ENCODE measurements at places on chromosomes 5 and 9. TPM values are rescaled to one million over a fixed set of nuclear protein-coding genes. Genes with fewer than 3 reads are reported as not detected.

The SSBP2 gene
- 82.9 TPM for polyA plus RNA-seq

The TGFBR1 gene
- 42.2 TPM for polyA plus RNA-seq

The FRRS1L gene
- polyA plus RNA-seq, result 2.4 TPM

The SERF1A gene
- polyA plus RNA-seq, result 23.3 TPM

The TLX3 gene
- not detected for polyA plus RNA-seq

The LRRC14B gene
- polyA plus RNA-seq, result not detected

The PRDM12 gene
- polyA plus RNA-seq, result not detected

The SEC24A gene
- 21.2 TPM for polyA plus RNA-seq

The PRRC1 gene
- polyA plus RNA-seq, result 86.6 TPM
